Esophagus mucosa (tissue), 1 donor: ENCODE measurements at places on chromosomes 4 and X. TPM values are rescaled to one million over a fixed set of nuclear protein-coding genes. Genes with fewer than 3 reads are reported as not detected.

The TMPRSS11D gene
- total RNA-seq, result 196 TPM

The ERVMER34-1 gene
- 5.1 TPM for total RNA-seq

The SMARCA1 gene
- total RNA-seq, result 6.6 TPM

The SLC34A2 gene
- total RNA-seq, result 4.9 TPM

The TRPC3 gene
- total RNA-seq, result not detected

The CCNA2 gene
- total RNA-seq, result 22.1 TPM

The NUDT10 gene
- not detected for total RNA-seq

DNA sequence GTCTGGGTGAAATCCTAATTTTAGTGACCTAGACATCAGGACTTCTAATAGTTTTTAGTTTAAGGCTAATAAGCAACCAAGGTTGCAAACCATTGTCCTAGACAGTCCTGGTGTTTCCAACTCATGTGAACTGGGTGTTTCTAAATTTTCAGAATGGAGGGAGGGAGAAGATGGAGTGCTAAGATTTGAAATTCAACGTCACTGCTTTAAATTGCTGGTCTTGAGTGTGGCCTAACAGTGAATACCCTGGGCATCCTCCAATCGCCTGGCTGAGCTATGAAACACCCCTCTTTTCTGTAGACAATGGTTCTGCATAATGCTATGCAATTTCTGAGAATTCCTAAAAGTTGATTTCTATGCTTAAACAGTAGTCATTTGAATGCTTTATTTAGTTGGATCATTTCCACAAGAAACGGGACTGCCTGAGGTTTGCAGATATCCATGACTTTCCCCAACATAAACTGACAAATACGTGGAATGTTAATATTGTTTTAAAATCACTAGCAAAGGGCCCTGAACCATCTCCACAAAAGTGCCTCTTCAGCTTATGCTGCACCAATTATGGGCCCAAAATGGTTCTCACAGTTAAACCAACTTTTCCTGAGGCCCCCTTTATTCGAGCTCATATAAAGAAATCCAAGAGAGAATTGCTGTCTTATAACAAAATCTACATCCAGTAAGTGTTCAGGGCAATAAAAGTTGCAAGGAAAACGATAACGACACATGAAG lies 1.1 kb downstream of the FBXL5 start:
- no peak for ATAC-seq

DNA sequence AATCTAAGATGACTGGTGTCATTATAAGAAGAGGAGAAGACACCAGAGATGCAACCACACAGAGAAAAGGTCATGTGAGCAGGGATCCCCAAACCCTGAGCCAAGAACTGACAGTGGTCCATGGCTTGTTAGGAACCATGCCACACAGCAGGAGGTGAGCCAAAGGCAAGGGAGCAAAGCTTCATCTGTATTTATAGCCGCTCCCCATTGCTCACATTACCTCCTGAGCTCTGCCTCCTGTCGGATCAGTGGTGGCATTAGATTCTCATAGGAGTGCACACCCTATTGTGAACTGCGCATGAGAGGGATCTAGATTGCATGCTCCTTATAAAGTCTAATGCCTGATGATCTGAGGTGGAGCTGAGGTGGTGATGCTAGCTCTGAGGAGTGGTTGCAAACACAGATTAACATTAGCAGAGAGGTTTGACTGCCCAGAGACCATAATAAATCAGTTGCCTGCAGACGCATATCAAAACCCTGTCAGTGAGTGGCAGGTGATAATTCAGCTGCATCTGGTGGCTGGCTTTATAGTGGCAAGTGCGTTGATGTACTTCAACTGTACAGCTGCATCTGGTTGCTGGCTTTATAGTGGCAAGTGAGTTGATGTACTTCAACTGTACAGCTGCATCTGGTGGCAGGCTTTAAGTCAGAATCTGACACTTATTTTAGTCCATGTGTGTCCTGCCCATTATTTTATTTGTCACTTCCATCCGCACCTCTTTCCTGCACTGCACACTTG lies 19.8 kb upstream of the CXCL2 start:
- no peak for ATAC-seq

DNA sequence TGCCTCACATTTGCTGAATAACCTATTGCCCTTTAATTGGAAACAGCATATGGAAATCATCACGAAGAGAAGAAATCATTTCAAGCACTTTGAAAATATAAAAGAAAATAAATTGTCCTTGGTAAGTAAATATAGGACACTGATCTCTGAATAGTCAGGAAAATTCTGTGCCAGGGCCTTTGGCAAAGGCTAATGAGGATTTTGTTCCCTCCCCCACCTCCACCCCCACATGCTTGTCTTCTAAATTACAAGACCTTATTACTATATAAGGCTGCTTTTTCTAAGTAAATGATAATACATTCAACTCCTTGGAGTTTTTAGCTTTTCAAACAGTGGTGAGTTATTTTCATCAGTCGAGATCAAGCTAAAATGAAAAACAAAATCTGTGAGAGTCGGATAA lies 15.8 kb downstream of the SYNPO2 start:
- no peak for ATAC-seq

- ATAC-seq, result no peak
These were observed 589 bp upstream of the NEUROG2 start for GRCh38 chr4:112516471-112517066.

- no peak for ATAC-seq
These were observed 223.4 kb downstream of the VEGFC start for GRCh38 chr4:176569301-176569700.

DNA sequence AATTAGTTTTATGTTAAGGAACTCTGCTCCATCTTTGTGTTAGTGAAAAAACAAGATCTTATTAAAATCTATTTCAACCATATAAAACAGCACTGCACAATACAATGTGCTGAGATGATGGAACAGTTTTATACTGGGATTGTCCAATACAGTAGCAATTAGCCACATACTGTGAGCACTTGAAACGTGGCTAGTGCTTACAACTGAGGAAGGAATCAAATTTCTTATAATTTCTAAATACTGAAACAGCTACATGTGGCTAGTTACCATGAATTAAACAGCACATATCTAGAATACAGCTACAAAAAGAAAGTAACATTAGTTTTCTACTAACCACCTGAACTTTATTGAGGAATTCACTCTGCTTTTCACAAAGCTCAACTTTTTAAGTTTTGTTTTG lies 14.7 kb downstream of the NFXL1 start:
- no peak for ATAC-seq

DNA sequence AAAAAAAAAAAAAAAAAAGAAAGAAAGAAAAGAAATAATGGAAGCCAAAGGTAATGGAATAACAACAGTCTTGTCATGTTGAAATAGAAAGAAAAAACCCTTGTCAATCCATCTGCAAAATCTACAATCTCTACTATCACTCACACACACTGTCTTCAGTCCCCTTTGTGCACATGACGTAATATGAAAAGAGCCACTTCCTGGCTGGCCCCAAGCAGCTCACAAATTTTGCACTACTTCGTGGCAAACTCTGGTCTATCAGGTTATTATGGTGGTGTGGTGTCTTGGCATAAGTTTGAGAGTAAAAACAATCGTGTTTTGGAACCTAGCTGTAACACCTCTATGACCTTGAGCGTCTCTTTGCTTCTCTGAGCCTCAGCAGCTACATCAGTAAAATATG lies 8.3 kb upstream of the AFAP1 start:
- no peak for ATAC-seq

GRCh38 chr4:185567381-185568376 lies 32.4 kb upstream of the PDLIM3 start:
- no peak for ATAC-seq

GRCh38 chr4:139278912-139279759 lies 889 bp downstream of the MGARP start:
- no peak for ATAC-seq

- no peak for ATAC-seq
These were observed 116.8 kb downstream of the AFAP1 start for GRCh38 chr4:7822877-7823276.

- no peak for ATAC-seq
These were observed 365.5 kb upstream of the BOD1L1 start for GRCh38 chr4:13992975-13993520.

- no peak for ATAC-seq
These were observed 82.1 kb downstream of the GUCY2F start for GRCh38 chrX:109399831-109400230.

- ATAC-seq, result peak; percentile 70
These were observed 689 bp upstream of the OGT start for GRCh38 chrX:71532078-71532752.

GRCh38 chr4:144787365-144788258 lies 141.7 kb downstream of the HHIP start:
- ATAC-seq, result no peak

DNA sequence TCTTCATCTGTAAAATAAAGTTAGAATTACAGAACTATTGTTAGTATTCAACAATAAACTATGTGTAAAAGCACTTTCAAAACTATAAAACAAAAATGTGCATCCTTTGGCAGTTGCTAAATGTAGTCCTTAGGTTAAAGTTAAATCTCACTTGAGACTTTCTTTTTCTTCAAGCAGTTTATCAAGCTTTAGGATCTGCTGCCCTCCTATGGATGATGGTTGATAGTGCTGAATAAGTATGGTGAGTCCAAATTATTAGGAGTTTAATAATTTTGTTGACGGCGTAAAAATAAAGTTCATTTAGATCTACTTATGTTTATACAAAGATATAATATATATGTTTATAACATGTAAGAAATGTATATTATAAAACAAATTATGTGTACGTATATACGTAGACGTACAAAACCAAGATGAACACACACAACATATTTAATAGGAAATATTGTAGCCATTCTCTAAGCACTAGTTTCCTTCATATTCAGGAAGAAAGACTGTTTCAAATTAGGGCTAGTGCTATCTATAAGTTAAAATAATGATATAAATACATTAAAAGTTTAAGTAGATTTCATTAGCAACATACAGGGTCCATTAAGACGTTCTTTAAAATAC lies 22.3 kb downstream of the UGT2A2 start:
- ATAC-seq, result no peak

DNA sequence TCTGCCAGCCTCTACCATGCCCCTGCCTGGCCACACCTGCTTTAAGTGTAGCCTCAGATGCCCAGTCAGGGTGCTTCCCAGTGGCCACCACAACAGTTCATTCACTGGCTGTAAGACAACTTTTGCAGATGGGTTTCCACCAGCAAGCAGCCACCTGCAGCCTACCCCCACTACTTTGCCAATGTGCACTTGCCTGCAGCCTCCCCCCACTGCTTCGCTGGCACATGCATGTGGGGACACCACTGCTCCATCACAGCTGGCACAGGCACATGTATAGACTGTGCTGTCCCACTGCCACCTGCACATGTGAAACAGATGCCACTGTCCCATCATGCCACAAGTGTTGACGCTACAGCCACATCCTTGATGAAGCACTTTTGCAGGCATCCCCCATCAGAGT lies 723.9 kb downstream of the SH3BGRL start:
- ATAC-seq, result no peak

GRCh38 chrX:47047989-47048388 lies 30.3 kb upstream of the RGN start:
- ATAC-seq, result no peak

- ATAC-seq, result no peak
These were observed 382.8 kb downstream of the KLHL4 start for GRCh38 chrX:87900320-87900908.

GRCh38 chr4:41597494-41597893 lies 59.5 kb downstream of the LIMCH1 start:
- ATAC-seq, result no peak

DNA sequence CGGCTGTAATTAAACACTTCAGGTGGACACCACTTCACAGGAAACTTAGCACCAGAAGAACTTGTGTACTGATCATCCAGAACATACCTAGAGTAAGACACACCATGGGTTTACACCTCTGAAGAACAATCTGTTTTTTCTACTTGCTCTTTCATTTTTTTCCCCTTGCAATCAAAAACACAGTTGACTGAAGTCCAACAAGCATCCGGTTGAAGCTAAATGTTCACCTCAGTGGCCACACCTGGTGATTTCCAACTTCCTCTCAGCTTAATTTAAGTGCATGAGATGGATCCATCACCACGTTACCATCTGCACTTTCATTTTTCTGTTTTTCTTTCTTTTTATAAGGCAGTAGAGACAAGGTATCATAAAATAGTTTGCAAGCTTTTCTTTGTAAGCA lies 4.9 kb upstream of the TXK start:
- ATAC-seq, result no peak

DNA sequence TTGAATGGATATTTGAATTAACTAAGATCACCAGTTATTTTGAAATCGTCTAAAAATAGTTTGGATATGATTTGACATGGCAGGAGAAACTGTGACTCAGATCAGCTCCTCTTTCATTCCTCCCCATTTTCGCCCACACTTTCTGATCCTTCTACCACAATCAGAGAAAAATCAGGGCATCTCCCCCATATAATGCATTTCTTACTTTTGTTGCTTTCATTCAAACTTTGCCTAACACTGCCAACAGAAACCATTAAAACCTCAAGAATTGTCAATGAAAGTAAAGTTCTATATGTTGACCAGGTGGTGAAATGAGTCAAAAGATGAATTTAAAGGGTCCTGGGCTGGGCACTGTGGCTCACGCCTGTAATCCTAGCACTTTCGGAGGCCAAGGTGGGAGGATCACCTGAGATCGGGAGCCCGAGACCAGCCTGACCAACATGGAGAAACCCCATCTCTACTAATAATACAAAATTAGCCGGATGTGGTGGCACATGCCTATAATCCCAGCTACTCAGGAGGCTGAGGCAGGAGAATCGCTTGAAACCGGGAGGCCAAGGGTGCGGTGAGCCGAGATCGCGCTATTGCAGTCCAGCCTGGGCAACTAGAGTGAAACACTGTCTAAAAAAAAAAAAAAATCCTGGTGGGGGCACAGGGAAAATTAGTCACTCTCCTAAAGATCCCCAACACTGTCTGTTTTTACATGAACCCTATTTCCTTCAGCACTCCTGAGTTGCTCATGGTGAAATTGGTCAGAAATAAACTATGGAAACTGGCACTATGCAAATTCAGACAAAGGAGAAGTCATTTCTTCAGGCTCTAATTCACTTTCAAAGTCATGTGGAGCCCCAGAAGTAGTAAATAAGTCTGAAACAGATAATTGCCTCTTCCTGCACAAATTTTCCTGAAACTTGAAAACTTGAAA lies 122.8 kb upstream of the NOCT start:
- no peak for ATAC-seq

DNA sequence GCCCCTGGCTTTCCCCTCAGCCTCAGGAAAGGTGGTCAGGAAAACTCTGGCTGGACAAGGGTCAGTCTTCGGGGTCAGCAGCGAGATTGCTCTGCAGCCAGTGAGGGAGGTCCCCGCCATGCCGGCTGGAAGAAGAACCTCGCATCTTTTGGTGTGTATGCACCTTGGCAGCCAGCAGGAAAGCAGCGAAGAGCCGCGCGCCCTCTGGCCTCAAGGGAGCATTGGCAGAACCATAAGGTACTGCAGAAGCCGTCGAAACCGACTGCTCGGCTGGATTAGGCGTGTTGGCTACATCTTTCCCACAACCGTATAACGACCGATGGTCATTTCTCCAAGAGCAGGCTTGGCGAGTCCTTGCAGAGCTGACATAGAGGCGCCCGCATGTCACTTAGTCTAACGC lies 48.3 kb downstream of the GPR143 start:
- ATAC-seq, result no peak

DNA sequence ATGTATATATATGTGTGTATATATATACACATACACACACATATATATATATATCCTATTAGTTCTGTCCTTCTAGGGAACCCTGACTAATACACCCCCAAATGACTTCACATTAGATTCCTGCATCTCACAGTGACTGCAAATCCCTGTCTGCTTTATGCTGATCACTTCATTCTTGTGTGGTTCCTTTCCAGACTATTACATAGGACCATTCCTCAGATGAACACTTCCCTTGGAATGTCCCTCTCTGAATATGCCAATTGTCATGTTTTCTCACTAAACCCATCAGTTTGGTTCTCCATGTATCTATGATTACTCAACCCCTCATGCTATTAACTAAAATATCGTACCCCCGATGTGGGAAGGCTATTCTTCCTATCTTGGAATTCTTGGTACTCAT lies 605.2 kb upstream of the NR3C2 start:
- ATAC-seq, result no peak
